ENCODE measurements at places on chromosomes 5 and 9. TPM values are rescaled to one million over a fixed set of nuclear protein-coding genes. Genes with fewer than 3 reads are reported as not detected.

GRCh38 chr9:120909904-120910303, 16.7 kb downstream of the TRAF1 start:
- no peak overlapping the region for H3K4me3 ChIP-seq
- no peaks in the 10 kb centered on the region for H3K27me3 ChIP-seq
- peaks cover 8% of the 10 kb centered on the region for H3K4me1 ChIP-seq
- DNase-seq = no peak
- H3K36me3 ChIP-seq = peaks cover 3% of the 10 kb centered on the region

DNA sequence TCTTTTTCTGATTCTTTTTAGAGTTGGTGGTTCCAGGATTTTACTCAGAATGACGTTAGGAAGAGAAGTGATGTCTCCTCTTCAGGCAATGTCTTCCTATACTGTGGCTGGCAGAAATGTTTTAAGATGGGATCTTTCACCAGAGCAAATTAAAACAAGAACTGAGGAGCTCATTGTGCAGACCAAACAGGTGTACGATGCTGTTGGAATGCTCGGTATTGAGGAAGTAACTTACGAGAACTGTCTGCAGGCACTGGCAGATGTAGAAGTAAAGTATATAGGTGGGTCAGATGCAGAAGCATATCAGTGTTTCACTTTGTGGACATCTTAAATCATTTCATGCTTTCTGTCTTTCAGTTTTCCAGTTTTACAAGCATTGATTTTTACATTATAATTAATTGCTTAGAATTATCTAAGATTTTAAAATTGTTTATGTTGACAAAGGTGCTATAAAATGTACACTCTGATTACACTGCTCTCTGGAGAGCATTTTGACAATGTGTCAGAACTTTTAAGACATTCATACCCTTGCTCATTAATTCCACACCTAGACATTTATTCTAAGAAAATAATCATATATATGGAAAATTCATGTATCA, 36.6 kb downstream of the NLN start:
- H3K4me3 ChIP-seq = no peak overlapping the region
- peaks cover 12% of the 10 kb centered on the region for H3K4me1 ChIP-seq
- peaks cover 20% of the 10 kb centered on the region for H3K36me3 ChIP-seq
- DNase-seq = no peak
- no peaks in the 10 kb centered on the region for H3K27me3 ChIP-seq

DNA sequence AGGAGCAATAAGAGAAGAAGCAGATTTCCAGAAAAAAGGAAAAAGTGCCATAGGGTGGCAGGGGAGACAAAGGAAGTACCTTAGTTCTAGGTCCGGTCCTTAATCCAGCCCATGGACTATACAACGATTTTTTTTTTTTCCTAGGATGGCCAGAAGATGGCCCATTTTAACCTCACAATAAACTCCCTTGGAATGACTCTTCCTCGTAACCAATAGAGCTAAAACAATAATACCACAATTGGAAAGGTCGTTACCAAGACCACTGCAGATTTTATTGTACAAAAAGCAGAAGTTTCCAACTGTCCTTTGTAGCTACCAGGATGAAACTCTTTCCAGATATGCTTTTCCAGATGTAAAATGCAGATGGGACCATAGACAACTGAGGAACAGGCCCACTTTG, 34.4 kb upstream of the SSBP2 start:
- H3K36me3 ChIP-seq = no peaks in the 10 kb centered on the region
- H3K4me1 ChIP-seq = peaks cover 24% of the 10 kb centered on the region
- no peak overlapping the region for H3K27ac ChIP-seq
- no peaks in the 10 kb centered on the region for H3K27me3 ChIP-seq

DNA sequence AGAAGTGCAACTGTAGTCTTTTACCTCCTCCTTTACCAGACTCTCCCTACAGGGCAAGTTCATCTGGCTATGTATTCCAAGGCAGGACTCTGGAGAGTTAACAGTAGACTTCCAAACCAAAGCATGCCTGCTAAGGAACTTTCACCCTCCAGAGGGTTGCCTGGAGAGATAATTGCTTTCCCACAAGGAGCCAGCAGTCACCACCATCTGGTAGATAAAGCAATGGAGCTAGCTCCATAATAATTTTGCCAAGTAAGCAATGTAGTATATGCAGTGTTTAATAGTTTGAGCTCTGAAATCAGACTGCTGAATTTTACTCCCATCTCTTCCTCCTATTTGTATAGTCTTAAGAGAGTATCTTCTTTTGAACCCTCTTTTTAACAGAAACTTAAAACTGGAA, 566.8 kb upstream of the PTGER4 start:
- H3K4me1 ChIP-seq = peaks cover 26% of the 10 kb centered on the region
- H3K27me3 ChIP-seq = no peaks in the 10 kb centered on the region
- H3K27ac ChIP-seq = no peak overlapping the region
- no peaks in the 10 kb centered on the region for H3K36me3 ChIP-seq
- DNase-seq = peak; percentile 18

- H3K27ac ChIP-seq = no peak overlapping the region
- no peaks in the 10 kb centered on the region for H3K4me1 ChIP-seq
- no peaks in the 10 kb centered on the region for H3K27me3 ChIP-seq
- no peaks in the 10 kb centered on the region for H3K36me3 ChIP-seq
- no peak for DNase-seq
Observed at GRCh38 chr9:7394002-7394774, 405.4 kb downstream of the DMAC1 start.

DNA sequence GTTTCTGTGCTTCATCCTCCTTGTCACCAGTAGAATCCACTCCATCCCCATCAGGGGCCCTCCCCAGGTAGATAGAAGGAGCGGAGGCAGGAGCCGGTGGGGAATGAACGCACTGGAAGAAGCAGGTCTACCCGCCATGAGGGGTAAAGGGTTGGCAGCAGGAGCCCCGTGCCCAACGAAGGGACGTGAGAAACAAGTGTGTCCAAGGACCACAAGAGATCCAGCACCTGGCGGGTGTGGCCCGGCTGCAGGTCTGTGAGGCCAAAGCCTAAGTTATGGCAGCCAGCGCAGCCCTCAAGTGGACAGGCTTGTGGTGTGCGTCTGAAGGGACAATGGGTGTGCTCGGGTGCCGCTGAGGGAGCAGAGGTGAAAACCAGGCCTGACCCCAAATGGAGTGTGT, 94.3 kb downstream of the IRX2 start:
- no peak overlapping the region for H3K27ac ChIP-seq
- H3K4me1 ChIP-seq = no peaks in the 10 kb centered on the region
- DNase-seq = no peak
- no peak overlapping the region for H3K4me3 ChIP-seq

GRCh38 chr5:109876941-109877669, 187.4 kb downstream of the MAN2A1 start:
- DNase-seq = peak; percentile 73
- H3K27ac ChIP-seq = no peak overlapping the region
- H3K27me3 ChIP-seq = peaks cover 15% of the 10 kb centered on the region
- peak overlapping the region; percentile 15 for H3K4me3 ChIP-seq
- peaks cover 12% of the 10 kb centered on the region for H3K4me1 ChIP-seq
- no peaks in the 10 kb centered on the region for H3K36me3 ChIP-seq

GRCh38 chr5:58211441-58211840, 248.4 kb downstream of the PLK2 start:
- no peaks in the 10 kb centered on the region for H3K27me3 ChIP-seq
- H3K4me3 ChIP-seq = no peak overlapping the region
- no peak for DNase-seq
- no peaks in the 10 kb centered on the region for H3K4me1 ChIP-seq
- H3K36me3 ChIP-seq = no peaks in the 10 kb centered on the region

- no peak for DNase-seq
- no peaks in the 10 kb centered on the region for H3K4me1 ChIP-seq
- H3K36me3 ChIP-seq = no peaks in the 10 kb centered on the region
- H3K27ac ChIP-seq = no peak overlapping the region
- H3K27me3 ChIP-seq = peaks cover 56% of the 10 kb centered on the region
Observed at GRCh38 chr9:38415856-38416255, 8.4 kb downstream of the IGFBPL1 start.

DNA sequence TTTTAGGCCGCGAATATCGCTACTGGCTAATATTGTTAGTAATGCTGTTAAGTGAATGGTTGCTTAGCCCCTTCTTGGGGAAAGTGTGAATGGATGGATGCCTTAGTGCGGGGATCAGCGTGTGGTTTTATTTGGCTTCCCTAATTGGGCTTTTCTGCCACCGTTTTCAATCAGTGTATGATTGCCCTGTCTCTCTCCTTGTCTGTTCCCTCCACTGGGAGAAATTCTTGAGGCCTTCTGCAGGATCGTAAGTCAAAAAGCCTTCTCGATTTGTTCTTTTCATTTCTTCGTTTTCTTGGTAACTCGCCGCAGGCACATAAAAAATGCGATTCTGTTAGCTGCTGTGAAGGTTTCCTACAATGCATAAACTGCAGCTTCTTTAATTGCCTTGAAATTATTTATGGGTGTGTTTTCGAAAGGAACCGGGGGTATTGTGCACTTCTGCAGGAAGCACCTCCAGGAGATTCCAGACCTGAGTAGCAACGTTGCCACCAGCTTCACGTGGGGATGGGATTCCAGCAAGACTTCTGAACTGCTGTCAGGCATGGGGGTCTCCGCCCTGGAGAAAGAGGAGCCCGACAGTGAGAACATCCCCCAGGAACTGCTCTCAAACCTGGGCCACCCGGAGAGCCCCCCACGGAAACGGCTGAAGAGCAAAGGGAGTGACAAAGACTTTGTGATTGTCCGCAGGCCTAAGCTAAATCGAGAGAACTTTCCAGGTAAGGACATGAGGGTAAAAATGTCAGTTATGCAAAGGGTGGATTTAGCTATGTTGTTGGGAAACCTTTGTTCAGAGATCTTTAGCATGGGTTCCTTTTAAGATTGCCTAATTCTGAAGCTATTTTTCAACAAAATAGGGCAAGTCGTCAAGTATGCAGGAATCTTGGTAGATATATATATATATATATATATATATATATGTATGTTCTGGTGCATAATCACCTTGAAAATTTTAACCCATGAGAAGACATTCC, 700 bp downstream of the SKP2 start:
- H3K27ac ChIP-seq = peak overlapping the region; percentile 70
- H3K27me3 ChIP-seq = no peaks in the 10 kb centered on the region
- peak; percentile 67 for DNase-seq
- peak overlapping the region; percentile 91 for H3K4me3 ChIP-seq

GRCh38 chr5:148224117-148224742, 14.1 kb upstream of the MARCOL start:
- no peaks in the 10 kb centered on the region for H3K4me1 ChIP-seq
- DNase-seq = peak; percentile 18
- H3K36me3 ChIP-seq = no peaks in the 10 kb centered on the region
- no peak overlapping the region for H3K4me3 ChIP-seq
- peak overlapping the region; percentile 20 for H3K27ac ChIP-seq
- H3K27me3 ChIP-seq = no peaks in the 10 kb centered on the region

- H3K27ac ChIP-seq = no peak overlapping the region
- no peak overlapping the region for H3K4me3 ChIP-seq
- no peaks in the 10 kb centered on the region for H3K27me3 ChIP-seq
- no peaks in the 10 kb centered on the region for H3K4me1 ChIP-seq
- DNase-seq = no peak
Observed at GRCh38 chr5:83653669-83654068, 67.0 kb downstream of the HAPLN1 start.

DNA sequence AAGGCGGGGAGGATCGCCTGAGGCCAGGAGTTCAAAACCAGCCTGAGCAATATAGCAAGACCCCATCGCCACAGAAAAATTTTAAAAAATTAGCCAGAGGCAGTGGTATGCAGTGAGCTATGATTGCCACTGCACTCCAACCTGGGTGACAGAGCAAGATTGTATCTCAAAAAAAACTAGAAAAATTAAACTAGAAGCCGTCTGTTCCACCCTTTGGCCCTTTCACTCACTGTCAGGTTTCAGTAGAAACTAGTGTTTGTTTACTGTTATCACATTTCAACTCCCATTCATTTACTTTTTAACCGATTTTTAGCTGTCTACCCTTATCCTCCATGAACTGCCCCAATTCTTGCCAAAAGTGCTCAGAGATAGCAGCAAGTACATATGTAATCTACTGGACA, 8.3 kb downstream of the UGCG start:
- H3K36me3 ChIP-seq = peaks cover 56% of the 10 kb centered on the region
- no peak for DNase-seq
- peak overlapping the region; percentile 97 for H3K27ac ChIP-seq
- H3K4me3 ChIP-seq = no peak overlapping the region
- no peaks in the 10 kb centered on the region for H3K27me3 ChIP-seq

GRCh38 chr5:11803436-11803835, 100.8 kb downstream of the CTNND2 start:
- no peak overlapping the region for H3K4me3 ChIP-seq
- no peaks in the 10 kb centered on the region for H3K27me3 ChIP-seq
- no peaks in the 10 kb centered on the region for H3K36me3 ChIP-seq
- DNase-seq = no peak

DNA sequence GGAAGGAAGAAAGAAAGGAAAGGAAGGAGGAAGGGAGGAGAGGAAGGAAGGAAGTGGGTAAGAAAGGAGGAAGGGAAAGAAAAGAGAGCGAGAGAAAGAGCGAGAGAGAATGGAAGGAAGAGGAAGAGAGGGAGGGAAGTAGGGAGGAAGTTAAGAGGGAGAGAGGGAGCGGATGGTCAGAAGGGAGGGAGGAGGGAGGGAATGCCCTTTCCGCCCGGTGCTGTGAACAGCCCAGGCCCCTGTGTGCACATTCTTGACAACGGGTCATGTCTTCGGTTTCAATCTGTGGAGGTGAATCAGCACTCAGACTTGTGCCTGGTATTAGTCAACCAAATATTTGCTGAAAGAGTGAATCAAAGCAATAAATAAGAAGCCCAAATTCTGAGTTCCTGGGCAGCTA, 39.2 kb downstream of the PRUNE2 start:
- no peaks in the 10 kb centered on the region for H3K27me3 ChIP-seq
- peak overlapping the region; percentile 46 for H3K4me3 ChIP-seq
- peaks cover 25% of the 10 kb centered on the region for H3K4me1 ChIP-seq
- no peaks in the 10 kb centered on the region for H3K36me3 ChIP-seq
- peak; percentile 81 for DNase-seq

DNA sequence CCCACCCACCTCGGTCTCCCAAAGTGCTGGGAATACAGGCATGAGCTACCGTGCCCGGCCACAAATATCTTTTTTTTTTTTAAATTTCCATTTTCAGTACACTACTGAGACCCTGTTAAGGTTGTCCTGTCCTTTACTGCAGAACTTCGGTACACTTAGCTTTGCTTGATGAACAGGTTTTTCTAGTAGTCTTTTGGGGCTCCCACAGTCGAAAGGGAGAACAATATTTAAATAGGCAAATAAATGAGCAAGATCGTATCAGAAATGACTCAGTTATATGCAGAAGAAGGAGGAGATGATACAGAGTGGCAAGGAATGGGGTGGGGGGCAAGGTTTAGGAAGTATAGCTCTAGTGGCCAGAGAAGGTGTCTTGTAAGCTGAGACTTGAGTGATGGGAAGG, 52.7 kb downstream of the MSX2 start:
- no peak for DNase-seq
- no peaks in the 10 kb centered on the region for H3K4me1 ChIP-seq
- no peaks in the 10 kb centered on the region for H3K27me3 ChIP-seq

- peaks cover 14% of the 10 kb centered on the region for H3K4me1 ChIP-seq
- no peak overlapping the region for H3K27ac ChIP-seq
- no peak overlapping the region for H3K4me3 ChIP-seq
- no peaks in the 10 kb centered on the region for H3K36me3 ChIP-seq
Observed at GRCh38 chr5:100905259-100905914, 2.3 kb upstream of the ST8SIA4 start.

- H3K27ac ChIP-seq = peak overlapping the region; percentile 1
- H3K36me3 ChIP-seq = no peaks in the 10 kb centered on the region
- H3K4me3 ChIP-seq = no peak overlapping the region
- peaks cover 3% of the 10 kb centered on the region for H3K4me1 ChIP-seq
- no peaks in the 10 kb centered on the region for H3K27me3 ChIP-seq
- DNase-seq = no peak
Observed at GRCh38 chr5:72525816-72526215, 18.6 kb upstream of the ZNF366 start.

- H3K4me1 ChIP-seq = peaks cover 22% of the 10 kb centered on the region
- H3K27me3 ChIP-seq = no peaks in the 10 kb centered on the region
- H3K27ac ChIP-seq = peak overlapping the region; percentile 95
Observed at GRCh38 chr5:169728-170094, 21.6 kb upstream of the LRRC14B start.

The RMRP gene
- 88,726 TPM for total RNA-seq

The ANKRD31 gene
- total RNA-seq = 0.29 TPM

The IL4 gene
- not detected for total RNA-seq

The SLC34A1 gene
- not detected for total RNA-seq

The IQGAP2 gene
- total RNA-seq = 0.36 TPM

Measured in osteoblast (primary cell).